ENCODE measurements at places on chromosomes 5 and 9.

- no peak for DNase-seq
Observed at GRCh38 chr9:103798620-103799019, 295.5 kb upstream of the SMC2 start.

DNA sequence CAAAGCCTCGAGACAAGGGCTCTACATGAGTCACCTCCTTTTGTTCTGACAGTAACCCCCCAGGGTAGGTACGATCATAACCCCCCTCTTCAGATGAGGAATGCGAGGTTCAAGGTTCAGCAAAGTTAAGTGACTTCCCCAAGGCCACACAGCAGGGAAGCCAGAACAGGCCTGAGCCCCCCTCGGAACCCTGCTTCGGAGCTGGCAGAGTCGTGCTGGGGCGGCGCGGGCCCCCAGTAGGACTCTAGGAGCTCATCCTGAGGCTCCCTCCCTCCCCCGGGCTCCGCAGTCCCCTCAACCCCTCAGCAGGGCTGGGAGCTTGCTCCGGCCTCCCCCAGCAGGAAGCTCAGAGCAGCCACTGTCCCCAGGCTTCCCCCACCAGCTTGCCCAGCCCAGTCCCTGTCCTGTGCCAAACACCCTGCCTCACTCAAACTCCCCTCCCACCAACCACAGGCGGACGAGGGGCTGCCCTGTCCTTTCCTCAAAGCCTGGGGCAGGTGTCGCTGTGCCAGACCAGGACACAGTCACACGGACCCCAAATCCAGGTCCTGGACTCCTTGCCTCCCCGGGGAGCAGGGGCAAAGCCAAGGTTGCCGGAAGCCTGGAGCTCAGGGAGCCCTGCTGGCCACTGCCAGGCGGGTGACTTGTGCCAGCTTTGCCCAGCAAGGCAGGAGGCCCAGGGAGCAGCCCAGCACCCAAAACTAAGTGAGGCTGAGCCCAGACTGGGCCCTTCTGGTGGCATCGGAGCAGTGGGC lies 5.1 kb downstream of the AGPAT2 start:
- no peak for DNase-seq

DNA sequence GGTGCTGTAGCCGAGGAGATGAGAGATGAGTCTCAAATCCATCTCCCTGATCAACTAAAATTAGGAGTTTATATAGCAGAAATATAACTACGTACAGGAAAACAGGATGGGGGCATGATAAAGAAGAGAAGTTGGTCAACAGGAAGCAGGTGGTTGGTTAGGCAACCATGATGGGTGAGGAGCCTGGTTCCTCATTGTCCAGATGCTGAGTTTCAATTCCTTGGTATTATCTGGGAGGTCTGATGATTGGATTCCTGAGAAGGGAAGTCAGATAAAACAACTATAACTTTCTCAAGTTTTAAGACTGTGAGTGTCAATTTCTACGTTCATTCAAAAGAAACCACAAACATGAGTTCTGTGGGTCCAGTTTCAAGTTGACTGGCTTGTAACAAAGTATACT lies 323.9 kb downstream of the MTRR start:
- no peak for DNase-seq

GRCh38 chr5:65050826-65051498 lies 282.2 kb downstream of the CWC27 start:
- DNase-seq = no peak

GRCh38 chr9:135692410-135692809 lies 6.9 kb downstream of the SOHLH1 start:
- DNase-seq = no peak

DNA sequence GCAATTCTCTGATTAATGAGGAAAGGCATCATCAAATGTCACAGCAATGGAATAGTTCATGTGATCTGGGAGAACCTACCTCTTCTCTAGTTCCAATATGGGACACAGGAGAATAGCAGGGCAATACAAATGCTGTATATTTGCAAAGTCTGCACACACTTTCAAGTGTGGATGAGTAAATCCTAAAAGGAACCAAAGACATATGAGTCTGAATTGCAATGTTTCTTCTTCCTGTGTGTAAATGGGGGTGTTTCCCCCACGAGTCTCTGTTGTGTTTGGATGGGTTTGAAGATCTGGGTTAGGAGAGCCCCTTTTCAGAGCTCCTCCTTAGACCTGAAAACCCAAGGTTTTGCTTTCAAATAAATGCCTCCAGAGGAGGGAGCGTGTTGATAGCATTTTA lies 26.9 kb downstream of the SLC46A2 start:
- no peak for DNase-seq

GRCh38 chr9:128153060-128153946 lies 4.0 kb downstream of the LCN2 start:
- DNase-seq = no peak

DNA sequence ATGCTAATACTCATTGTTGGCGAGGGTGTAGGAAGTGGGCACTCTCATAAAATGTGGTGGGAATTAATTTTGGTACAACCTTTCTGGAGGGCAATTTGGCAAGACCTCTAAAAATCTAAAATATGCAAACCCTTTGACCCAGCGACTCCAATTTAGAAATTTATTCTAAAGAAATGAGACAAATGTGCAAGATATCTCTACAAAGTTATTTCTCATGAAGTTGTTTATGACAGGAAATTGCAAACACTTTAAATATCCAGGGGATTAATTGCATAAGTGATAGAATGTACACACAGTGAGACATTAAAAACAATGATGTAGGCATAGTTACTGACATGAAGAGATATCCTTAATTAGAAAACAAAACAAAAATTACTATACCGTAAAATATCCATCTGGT lies 246.3 kb upstream of the MAP3K1 start:
- DNase-seq = no peak

GRCh38 chr5:42970636-42971559 lies 69.2 kb downstream of the ANXA2R start:
- peak; percentile 28 for DNase-seq

GRCh38 chr5:32461441-32462120 lies 17.0 kb upstream of the ZFR start:
- no peak for DNase-seq

DNA sequence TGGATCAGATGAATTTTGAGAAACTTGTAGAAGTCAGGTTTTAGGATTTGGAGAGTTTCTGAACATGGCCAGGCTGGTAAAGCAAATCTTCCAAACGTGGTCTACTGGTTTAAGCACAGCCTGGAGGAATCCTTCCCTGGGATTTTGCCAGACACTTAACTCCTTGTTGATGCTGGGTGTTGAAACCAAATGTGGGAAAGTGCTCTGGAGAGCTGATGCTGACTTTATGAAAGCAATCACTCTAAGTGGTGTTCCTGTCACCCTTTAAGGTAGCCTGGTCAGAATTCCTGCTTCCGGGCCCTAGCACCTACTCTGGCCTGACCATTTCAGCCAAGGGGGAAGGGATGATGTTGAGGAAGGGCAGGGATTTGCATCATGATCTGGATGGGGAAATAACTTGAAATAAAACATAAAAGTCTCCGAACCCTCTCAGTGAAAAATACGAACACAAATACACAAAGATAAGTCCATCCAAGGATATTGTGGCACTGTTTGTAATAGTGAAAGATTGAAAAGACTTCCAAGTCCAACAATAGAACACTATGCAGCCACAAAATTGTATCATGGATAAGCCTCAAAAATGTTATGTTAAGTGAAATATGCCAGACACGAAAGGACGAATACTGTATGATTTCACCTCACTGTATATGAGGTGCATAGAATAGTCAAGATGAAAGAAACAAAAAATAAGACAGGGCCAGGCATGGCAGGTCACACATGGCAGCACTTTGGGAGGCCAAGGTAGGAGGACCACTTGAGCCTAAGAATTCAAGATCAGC lies 57.7 kb downstream of the PDE6A start:
- DNase-seq = no peak

- DNase-seq = no peak
Observed at GRCh38 chr9:21078702-21079101, 960 bp upstream of the IFNB1 start.

- DNase-seq = peak; percentile 5
Observed at GRCh38 chr5:135437422-135437795, 9.7 kb downstream of the DCANP1 start.

GRCh38 chr5:33726422-33727165 lies 165.2 kb downstream of the ADAMTS12 start:
- no peak for DNase-seq

DNA sequence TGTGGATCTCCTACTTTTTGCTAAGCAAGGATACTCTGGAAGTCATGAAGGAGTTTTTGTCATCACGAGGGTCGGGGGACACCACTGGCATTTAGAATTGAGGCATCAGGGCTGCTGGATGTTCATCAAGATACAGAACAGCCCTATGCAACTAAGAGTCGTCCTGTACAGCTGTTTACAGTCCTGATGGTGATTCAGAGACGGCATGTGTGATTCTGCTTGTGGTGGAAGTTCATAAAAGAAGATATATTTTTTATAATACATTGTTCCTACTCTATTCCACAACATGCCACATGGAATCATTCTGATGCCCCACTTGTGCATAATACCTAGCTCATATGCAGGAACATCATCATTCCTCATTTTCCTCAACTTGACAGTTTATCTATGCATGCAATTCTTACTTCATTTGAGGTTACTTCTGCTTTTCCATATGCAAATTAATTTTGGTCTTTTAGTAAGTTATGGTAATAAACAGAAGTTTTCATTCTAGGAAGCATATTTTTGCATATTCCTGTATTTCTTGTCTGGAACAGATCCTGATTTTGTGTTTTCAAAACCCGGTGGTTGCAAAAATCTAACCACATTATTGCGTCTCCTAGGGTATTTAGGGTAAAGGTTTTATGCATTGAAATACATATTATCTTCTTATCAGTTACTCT lies 155.2 kb downstream of the ARHGEF28 start:
- DNase-seq = no peak

DNA sequence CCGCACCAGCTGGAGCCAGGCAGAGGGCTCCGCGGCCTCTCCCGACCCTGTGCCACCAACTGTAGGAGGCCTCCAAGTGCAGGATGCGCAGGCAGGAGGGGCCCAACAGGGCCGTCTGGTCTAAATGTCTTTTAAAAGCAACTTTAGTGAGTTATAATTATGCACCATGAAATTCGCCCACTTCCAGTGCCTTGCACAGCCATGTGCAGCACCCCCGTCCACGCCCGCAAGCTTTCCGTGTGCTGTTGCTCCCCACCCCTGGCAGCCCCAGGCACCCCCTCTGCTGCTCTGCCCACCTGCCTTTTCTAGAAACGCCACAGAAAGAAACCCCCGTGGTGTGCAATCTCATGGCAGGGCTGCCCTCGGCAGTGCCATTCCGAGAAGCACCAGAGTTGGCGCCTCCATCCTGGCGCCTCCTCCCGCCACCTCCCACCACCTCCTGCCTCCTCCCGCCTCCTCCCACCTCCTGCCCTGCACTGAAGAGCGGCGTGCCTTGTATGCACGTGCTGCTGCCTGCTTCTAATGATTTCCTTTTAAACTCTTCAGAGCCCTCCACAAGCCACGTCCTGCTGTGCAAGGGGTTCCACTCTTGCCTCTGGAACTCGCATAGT lies 7.5 kb upstream of the SLC6A18 start:
- peak; percentile 9 for DNase-seq

GRCh38 chr5:150507474-150508276 lies at the start of gene NDST1:
TSS of gene NDST1 (plus strand) at chr5:150508131. CDS start at chr5:150521255, 13,124 bp downstream.
- DNase-seq = no peak

- no peak for DNase-seq
Observed at GRCh38 chr9:110837401-110838005, 168.9 kb downstream of the MUSK start.

GRCh38 chr5:156528673-156529072 lies 201.7 kb downstream of the SGCD start:
- no peak for DNase-seq

All from stimulated activated CD4-positive, alpha-beta T cell treated with anti-CD3 and anti-CD28 coated beads, Interleukin-2, amount 100 ng/mL, for 24 hours (primary cell).